ENCODE measurements at places on chromosomes 4 and X. TPM values are rescaled to one million over a fixed set of nuclear protein-coding genes. Genes with fewer than 3 reads are reported as not detected.

Gene CTAG2
- total RNA-seq, result not detected

Gene ANAPC4
- total RNA-seq, result 71.4 TPM

Gene TMEM35A
- total RNA-seq, result 67.3 TPM

Gene CNKSR2
- total RNA-seq, result 243 TPM

Gene SHROOM2
- total RNA-seq, result 21.9 TPM

Gene ZNF157
- 5.0 TPM for total RNA-seq

Gene GPR119
- not detected for total RNA-seq

Gene RTL5
- 7.8 TPM for total RNA-seq

Gene DKK2
- 1.3 TPM for total RNA-seq

Gene PLAC1
- not detected for total RNA-seq

Gene DCAF8L2
- total RNA-seq, result not detected

Gene USP26
- under 0.01 TPM for total RNA-seq

Gene FRAS1
- total RNA-seq, result 16.0 TPM

Gene SORCS2
- total RNA-seq, result 8.1 TPM

Gene OPN1LW
- total RNA-seq, result not detected

Gene STPG2
- 4.1 TPM for total RNA-seq

Gene PAGE2
- not detected for total RNA-seq

Gene NAT8L
- total RNA-seq, result 13.1 TPM

Gene IL21
- total RNA-seq, result not detected

Gene NPY5R
- 13.1 TPM for total RNA-seq

Gene SSX1
- total RNA-seq, result not detected

Gene NLGN3
- total RNA-seq, result 29.1 TPM

Gene ERAS
- total RNA-seq, result not detected

Gene UGT8
- 5.9 TPM for total RNA-seq

Gene SGMS2
- 0.63 TPM for total RNA-seq
